ENCODE measurements at places on chromosomes 4 and X. TPM values are rescaled to one million over a fixed set of nuclear protein-coding genes. Genes with fewer than 3 reads are reported as not detected.

Gene GLRA3
- not detected for total RNA-seq

Gene MAGEB2
- not detected for total RNA-seq

Gene NLRP2B
- not detected for total RNA-seq

Gene NPY2R
- not detected for total RNA-seq

Gene C4orf36
- total RNA-seq: not detected

Gene SMAD1
- 1.0 TPM for total RNA-seq

Gene POU4F2
- not detected for total RNA-seq

Gene DMRTC1
- total RNA-seq: 0.51 TPM

Gene PPP3CA
- total RNA-seq: 32.2 TPM

Gene JAKMIP1
- total RNA-seq: 6.1 TPM

Gene BRCC3
- total RNA-seq: 17.7 TPM

DNA sequence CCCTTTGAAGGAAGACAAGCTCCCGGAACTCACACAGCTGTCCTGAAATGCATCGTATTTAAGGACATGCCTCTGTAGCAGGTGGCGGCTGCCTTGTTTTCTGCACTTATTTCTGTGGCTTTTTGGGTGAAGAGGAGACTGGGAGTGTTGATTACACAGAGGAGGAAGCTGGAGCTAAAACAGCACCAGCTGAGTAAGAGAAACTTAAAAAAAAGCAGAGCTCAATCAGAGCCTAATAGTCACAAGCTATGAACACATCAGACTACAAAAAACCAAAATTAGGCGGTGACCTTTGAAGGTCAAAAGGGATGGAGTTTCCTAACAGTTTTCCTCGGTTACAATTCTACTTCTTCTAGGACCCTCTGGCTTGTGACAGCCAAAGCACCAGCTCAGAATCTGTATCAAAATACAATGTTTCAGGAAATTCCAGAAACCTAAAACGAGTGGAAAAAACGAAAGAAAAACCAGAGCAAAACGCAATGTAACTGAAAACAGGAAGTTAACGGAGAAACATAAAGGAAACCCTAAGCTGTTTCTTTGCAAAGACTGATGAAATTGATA, 13.5 kb downstream of the PRKX start:
- DNase-seq: no peak

GRCh38 chr4:87502580-87503238, 26.5 kb downstream of the SPARCL1 start:
- no peak for DNase-seq

DNA sequence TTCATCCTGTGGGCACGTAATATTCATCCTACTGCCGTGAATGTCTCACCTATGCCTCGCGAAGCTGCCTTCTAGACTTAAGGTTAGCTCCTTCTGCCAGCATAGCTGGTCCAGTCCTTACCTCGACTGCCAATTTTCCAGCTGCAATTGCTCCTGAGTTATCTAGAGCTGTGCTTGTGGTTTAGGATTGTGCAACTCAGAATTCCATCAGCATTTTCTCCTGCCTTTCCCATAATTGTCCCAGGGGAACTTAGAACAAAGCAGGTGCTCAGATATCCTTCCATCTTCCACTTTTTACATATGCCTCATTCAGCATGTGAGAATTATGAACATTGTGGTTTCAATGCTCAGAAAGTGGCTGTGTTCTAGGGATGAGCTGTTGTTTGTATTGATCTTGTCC, 131.4 kb upstream of the ADGRL3 start:
- no peak for DNase-seq

GRCh38 chr4:96649536-96649935, 809.6 kb downstream of the PDHA2 start:
- DNase-seq: no peak

DNA sequence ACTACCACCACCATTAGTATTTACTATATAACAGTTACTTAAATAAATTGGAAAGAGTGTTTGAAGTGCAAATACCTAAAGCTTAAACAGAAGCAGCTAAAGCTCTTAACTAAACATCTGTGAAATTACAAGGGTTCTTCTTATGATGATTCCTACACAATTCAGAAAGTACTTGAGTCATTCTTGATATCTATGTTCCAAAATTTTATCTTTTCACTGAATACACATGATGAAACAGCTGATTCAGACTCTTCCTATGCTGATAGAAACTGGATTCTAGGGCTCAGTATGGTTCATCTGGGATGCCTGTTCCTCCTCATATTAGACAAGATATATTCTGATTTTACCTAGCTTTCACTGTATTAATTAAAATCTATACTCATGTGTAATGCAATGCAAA, 13.6 kb downstream of the EREG start:
- no peak for DNase-seq

GRCh38 chrX:116339407-116339806, 97.0 kb upstream of the SLC6A14 start:
- no peak for DNase-seq

DNA sequence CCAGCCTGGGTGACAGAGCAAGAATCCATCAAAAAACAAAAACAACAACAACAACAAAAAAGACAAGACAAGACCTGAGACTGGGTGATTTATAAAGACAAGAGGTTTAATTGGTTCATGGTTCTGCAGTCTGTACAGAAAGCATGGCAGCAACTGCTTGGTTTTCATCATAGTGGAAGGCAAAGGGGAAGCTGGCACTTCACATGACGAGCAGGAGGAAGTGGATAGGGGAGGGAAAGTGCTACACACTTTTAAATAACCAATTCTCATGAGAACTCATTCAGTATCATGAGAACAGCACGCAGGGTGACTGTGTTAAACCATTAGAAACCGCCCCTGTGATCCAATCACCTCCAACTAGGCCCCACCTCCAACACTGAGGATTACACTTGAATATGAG, 28.4 kb upstream of the SLC10A7 start:
- DNase-seq: no peak

GRCh38 chr4:151529187-151529586, 120.2 kb downstream of the FHIP1A start:
- no peak for DNase-seq

DNA sequence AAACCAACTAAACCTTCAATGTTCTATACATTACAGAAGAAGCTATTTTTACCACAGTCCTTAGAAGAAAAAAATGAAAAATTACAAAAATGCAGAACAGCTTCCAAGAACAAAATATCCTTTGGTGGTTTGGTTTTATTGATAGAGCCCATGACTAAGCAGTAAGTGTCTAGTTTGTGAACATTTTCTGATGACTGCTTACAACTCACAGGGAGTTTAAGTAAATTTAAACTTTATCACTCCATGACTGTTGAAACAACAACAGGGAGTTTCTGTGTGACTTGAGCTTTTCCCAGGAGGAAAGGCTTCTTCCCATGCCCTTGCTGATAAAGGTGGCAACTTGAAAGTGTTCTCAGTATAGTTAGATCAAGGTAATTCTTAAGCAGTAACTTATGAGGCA, 2.9 kb downstream of the PF4 start:
- no peak for DNase-seq

- DNase-seq: no peak
These were observed 194.2 kb downstream of the NWD2 start for GRCh38 chr4:37438564-37439279.

DNA sequence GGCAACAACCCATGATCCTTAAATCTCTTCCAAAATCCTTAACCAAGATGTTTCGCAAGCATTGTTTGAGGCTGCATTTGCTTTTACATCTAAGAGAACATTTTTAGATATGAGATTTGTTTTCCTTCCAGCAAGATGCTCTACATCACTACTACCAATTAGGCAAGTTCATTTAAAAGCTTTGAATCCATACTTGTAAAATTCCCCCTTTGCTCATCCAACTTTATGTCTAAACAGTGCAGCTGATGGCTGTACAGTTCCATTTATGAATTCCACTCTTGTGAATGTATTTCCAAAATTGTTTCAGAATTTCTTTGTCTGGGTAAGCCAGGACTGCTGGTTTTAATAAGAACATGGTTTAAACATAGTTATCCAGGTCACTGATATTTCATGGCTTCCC, 31.5 kb downstream of the RAI2 start:
- no peak for DNase-seq

DNA sequence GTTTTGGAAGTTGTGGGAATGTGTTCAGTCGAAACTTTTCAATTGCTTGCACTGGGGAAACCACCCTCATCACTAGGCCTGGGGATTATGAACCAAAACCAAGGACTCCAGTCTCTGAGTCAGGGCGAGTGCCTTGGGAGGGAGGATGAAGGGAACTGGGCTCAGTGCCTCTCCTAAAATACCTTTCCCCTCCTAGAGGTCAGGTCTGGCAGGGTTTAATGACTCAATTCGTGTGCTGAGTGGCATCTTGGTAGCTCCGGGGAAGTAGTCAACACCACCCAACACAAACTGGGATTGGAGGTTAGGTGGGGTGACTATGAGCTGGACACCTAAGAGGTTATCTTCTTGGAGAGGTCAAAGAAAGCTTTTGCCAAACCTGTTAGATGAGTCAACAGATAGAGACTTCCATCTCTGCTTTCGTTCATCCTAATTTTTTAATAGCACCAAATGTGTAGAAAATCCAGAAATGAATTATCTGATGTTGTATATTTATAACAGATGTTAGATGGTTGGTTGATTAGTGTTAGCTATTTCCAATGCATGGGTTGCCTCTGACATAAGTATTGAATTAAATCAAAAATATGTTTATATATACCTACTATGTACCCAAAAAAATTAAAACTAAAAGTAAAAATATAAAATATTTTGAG, 202.8 kb downstream of the SHROOM3 start:
- no peak for DNase-seq

DNA sequence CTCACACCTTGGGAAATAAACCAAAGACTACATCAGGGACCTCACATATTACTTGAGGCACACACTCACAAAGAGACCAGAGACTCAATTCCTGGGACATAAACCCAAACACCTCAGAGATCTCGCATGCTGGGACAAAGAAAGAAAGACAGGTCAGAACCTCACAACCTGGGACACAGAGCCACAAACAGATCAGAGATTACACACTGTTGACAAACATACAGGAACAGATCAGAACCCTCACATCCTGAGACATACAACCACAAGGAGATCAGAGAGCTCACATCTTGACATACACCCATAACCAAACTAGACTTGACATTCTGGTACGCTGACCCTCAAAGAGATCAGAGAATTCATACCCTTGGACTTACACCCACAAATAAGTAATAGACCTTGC, 17.3 kb downstream of the SUV39H1 start:
- DNase-seq: no peak

DNA sequence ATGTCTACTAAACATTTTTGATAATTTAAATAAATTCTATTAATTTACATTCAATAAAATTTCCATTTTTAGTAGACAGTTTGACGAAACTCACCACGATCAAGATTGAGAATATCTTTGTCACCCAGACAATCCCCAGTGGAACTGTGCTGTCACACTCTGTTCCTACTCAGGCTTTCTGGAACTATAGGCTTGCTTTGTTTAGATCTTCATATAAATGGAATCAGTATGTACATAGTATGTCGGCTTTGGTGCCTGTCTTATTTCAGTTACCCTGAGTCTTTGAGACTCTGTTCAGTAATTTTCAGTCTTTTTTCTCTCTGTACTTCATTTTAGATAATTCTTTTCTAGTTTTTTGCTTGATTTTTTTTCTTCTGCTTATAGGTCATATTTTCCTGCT, 163.5 kb upstream of the EMCN start:
- DNase-seq: no peak

GRCh38 chr4:2411786-2412510, 6.5 kb downstream of the ZFYVE28 start:
- no peak for DNase-seq

- no peak for DNase-seq
These were observed 2.8 kb downstream of the RTL5 start for GRCh38 chrX:72128881-72129280.

- no peak for DNase-seq
These were observed 8.1 kb upstream of the JAKMIP1 start for GRCh38 chr4:6208416-6208815.

DNA sequence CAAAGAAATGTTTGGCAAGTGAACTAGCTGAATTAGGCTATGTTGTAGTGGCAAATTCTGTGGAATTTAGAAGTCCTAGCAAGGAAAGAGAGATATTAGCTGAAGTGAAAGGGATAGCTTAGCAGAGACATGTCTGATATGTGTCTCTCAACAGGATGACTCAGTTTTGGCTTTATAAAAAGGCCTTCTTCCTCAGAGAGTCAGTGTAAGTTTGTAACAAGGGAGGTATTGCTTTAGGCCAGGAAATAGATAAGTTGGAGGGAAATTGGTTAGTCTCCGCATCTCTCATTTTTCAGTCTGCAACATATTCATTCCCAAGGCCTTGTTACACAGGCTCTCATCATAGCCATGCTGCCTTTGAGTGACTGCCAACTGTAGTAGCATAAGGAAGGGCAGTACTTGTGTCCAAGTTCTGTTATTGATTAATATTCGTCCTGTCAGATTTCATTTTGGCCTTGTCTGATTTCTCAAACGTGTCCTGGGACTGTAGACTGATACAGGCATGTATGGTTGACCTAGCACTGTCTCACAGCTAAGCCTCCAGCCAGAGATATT, 4.0 kb downstream of the TMEM164 start:
- no peak for DNase-seq

DNA sequence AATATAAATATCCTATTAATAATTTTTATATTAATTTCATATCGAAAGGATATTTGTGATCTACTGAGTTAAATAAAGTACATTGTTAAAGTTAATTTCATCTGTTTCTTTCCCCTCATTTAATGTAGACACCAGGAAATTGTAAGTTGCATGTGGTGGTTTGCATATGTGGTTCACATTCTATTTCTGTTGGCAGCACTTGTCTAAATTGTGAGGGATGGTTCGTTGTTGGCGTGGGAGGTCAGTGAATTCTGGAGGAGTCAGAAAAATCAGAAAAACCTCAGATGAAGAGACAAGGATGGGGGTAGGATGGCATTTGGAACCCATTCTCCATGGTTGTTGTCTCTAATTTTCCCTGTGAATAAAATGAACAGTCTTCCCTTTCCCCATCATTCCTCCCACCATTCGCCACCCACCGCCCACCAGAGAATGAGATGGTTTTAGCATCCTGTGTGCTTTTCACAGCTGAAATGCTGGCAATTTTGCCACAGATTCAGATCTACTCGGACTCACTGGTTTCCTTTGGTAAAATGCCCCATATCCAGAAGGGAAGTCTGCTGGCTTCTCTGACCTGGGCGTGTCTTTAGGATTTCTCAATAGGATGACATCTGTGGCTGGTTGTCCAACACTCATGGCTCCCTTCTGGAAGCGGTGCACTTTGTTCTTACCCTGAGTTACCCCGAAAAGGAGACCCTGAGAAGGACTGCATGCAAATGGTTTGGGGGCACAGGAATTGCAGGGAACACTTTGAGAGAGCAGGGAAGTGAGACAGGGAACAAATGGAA, 52.3 kb downstream of the LGI2 start:
- no peak for DNase-seq

Measured in T-cell (primary cell).